ENCODE measurements at places on chromosomes 2 and 18.

- no peak for DNase-seq
Measured at GRCh38 chr2:10875126-10875525, 36.6 kb upstream of the KCNF1 start.

GRCh38 chr2:96913398-96914202 lies 43.7 kb upstream of the SEMA4C start:
- DNase-seq = no peak

GRCh38 chr2:2530334-2530733 lies 199.3 kb upstream of the MYT1L start:
- no peak for DNase-seq

DNA sequence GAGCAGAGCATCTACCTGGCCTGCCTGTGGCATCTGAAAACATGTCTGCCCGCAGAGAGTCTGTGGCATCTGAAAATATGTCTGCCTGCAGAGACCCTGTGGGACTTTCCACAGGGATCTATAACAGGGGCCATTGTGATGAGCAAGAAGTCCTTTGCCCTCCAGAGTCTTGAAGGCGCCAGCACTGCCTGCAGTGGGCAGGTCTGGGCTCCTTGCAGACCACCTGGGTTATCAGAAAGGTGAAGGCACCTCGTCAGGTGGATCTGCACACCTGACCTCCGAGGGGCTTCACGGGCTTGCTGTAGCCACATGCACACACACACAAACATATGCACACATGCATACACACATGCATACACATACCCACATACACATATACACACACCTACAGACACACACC lies 189.5 kb upstream of the HDAC4 start:
- no peak for DNase-seq

- DNase-seq = no peak
Measured at GRCh38 chr2:127053731-127054603, 53.0 kb downstream of the BIN1 start.

DNA sequence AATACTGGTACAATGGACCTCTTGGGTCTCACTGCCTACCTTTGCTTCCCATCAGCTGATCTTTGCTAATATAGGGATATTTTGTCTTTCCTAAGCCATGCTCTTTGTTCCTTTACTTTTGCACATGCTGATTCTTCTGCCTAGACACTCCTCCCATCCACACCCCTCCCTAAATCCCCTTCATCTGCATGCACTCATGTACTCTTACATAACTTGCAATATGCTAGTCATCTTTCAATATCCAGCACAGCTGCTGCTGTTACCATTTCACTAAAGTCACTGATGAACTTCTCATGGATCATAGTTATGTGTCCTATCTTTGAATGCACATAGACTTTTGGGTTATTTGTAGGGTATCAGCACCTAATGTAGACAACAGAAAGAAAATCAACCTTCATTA lies 18.5 kb upstream of the DTNA start:
- DNase-seq = no peak

GRCh38 chr18:21452796-21453510 lies 147.6 kb downstream of the ESCO1 start:
- no peak for DNase-seq

DNA sequence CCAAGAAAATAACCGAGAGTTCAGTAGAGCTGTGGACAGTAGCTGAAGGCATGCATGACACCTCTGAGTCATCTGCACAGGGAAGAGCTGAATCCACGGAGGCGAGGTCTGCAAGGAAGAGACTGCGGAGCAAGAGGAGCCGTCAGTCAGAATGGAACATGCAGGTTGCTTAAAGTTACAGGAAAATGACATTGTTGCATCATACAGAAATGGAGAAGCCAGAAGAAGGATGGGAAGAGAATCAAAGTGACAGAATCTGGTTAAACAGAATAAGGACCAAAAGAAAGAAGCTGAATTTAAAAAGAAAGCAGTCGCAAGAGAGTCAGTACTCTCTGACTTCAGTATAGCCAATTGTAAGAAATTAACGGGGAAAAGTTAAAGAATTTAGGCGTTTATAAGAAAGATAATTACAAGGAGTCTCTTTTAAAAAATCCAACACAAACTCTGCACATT lies 533.8 kb downstream of the ADCYAP1 start:
- DNase-seq = no peak

DNA sequence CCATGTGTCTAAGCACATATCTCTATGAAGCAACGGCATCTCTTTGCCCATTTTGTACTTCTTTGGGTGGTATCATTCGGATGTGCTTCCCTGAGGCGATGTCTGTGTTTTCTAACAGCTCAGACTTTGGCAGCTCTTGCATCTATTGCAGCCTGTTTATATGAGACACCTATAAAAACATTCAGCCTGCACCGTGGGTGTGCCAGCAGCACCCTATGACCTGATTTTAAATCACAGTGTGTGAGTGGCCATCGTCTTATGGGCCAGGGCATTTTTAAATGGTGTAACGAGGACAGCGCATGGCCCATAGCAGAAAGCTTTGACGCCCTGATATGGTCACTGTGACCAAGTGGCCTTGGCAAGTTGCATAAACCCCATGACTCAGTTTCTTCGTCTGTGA lies 12.9 kb downstream of the NPAS2 start:
- no peak for DNase-seq

DNA sequence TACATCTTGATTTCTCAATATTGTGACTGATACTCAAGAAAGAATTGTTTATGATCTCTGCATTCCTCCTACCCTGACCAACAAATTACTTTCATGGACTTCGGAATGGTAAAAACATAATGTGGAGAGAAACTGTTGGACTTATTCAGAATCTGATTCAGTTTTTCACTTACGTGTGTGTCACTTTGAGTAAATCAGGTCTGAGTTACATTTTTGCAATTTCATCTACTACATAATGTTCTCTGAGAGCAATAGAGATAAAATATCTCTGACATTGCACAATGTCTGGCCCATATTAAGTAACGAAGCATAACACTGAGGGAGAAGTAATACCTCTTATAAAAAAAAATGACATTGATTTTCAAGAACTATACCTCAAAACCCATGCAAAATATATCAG lies 1337.9 kb upstream of the CHAC2 start:
- DNase-seq = no peak

GRCh38 chr2:168136392-168136977 lies 110.9 kb downstream of the STK39 start:
- DNase-seq = no peak

DNA sequence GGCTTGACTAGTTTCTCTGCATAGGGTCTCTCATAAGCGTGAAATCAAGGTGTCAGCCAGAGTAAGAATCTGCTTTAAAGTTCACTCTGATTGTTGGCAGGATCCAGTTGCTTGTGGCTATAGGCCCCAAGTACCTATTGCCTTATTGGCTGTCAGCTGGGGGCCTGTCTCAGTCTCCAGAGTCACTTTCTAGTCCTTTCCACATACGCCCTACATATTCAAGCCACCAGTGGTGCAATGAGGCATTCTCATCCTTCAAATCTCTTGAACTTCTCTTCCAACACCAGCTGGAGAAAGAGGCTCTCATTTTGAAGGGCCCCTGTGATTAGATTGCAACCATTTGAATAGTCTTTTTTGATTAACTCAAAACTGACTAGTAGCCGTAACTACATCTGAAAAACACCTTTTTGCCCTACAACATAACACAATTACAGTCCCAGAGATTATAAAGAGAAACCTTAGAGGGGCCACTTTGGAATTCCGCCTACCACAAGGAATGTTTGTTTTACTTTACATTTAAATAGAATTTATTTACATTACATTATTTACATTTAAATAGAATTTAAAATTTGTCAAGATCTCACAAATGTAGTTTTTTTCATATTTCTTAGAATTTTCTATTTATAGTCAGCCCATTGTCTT lies 520.1 kb downstream of the DSC3 start:
- no peak for DNase-seq

- DNase-seq = no peak
Measured at GRCh38 chr2:7726989-7727388, 809.8 kb downstream of the RNF144A start.

- no peak for DNase-seq
Measured at GRCh38 chr2:88724643-88725332, 33.3 kb downstream of the RPIA start.

DNA sequence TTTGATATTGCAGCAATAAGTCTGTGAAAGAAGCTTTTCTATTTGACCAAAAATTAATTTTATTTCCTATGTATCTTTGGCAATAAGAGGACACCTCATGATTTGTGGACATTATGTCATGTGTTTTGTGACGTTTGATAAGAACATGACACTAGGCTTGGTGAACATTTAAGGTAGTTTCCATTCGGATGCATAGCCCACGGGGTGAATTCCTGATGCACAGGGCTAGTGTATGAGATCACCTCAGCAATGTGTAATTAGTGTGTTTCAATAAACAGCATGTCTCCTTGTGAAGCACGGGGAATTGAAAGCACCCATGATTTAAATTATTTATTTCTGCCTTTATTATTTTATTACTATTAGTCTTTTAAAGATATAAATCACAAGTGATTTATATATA lies 146.1 kb upstream of the LINC00305 start:
- no peak for DNase-seq
